ENCODE measurements at places on chromosomes 2 and 18.
A peak's percentile ranks its signal among the peaks of the same experiment; 100 is the strongest.

- DNase-seq: no peak
These were observed 37.1 kb downstream of the ICOS start for GRCh38 chr2:203973676-203974075.

- no peak for DNase-seq
These were observed 43.4 kb downstream of the MRO start for GRCh38 chr18:50776383-50776782.

DNA sequence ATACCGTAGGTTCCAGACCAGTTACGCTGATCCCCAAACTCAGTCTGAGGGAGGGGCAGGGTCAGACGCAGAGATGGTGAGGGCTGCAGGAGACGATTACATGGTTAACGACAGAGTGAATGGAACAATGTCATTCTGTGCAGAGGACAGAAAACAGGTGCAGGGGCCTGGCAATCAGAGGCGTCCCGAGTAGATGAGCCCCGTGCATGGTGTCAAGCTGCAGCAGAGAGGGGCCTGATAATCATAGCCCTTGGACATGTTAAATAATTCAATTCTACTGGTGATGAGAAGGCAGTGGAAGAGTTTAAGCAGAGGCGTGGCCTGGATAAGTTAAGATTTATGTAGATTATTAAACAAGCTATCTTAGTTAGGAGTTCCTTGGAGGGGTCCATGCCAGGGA lies 178.6 kb downstream of the MYT1L start:
- DNase-seq: no peak

- no peak for DNase-seq
These were observed 6.2 kb downstream of the ALS2 start for GRCh38 chr2:201774546-201774945.

DNA sequence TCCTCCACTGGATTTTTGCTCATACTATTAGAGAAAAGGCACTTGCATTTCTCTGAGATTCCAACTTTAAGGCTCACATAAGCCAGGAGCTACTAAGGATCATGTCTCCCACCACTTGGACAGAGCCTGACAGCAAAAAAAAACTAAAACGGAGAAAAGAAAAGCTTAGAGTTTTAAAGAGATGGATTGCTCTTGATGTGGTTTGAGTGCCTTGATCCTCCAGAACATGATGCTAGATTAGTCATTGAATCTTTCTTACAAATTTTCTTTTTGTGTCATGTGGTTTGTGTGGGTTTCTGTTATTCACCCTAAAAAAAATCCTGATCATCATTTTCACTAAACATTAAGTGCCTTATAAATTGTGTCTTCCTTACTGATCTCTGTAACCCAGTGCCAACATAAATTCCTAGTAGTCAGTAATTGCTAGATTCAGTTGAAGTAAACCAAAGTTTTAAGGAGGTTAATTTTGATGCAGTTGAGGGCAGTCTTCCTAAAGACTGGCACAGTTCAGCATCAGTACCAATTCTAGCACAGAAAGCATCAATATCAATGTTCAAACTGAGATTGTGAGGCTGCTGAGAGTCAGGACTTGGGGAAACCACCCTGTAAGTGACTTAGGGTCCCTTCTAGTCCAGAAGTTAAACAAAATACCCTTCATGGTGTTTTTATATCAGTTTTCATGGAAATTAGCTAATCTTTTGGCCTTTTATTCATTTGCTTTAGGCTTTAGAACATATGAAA lies 206.3 kb downstream of the RAD51AP2 start:
- DNase-seq: no peak

GRCh38 chr2:178553047-178553446 lies 72.8 kb downstream of the PLEKHA3 start:
- DNase-seq: no peak

DNA sequence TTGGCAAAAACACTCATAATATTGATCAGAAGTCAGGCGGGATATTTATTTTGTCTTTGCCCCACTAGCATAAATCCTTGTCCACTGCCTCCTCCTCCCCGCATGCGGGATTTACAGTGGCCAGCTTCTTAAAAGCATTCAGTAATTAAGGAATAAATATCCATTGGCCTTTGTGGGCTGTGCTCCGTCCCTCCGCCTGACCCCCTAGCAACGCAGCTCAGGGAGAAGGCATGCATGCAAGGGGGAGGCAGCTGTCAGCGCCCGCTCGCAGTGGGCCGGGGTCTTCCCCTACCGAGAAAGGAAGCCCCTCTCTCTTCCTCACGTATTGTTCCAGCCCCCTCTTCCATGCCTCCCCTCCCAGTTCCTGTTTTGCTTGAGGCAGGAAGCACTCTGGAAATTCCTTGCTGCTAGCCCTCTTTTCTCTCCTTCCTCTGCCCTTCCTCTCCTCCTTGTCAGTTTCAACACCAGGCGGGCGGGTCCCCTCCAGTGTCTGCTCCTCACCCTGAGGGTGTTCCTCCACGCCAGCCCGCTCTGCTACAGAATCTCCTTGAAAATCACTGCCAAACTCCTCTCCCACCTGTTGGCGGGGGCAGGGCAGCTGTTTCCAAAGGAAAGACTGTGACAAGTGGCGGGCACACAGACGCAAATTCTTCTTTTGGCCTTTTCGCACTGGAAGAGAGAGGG lies 60.1 kb downstream of the GBX2 start:
- no peak for DNase-seq

DNA sequence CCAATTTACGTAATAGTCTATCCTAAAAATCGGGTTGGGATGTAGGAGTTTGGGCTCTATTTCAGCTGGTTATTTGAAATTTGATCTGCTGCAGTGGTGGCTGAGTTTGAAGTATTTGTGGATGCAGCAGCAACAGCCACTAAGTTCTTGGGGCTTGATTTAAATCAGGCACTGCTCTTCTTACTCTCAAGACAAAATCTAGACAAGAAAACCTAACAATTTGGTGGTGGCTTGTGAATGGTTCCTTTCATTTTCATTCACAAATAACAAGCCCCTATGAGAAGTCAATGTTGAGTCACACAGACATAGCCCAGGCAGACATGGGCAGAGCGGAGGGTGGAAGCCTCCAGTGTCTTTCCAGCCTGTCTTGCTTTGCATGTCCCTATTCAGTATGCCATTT lies 199.3 kb downstream of the LTBP1 start:
- no peak for DNase-seq

DNA sequence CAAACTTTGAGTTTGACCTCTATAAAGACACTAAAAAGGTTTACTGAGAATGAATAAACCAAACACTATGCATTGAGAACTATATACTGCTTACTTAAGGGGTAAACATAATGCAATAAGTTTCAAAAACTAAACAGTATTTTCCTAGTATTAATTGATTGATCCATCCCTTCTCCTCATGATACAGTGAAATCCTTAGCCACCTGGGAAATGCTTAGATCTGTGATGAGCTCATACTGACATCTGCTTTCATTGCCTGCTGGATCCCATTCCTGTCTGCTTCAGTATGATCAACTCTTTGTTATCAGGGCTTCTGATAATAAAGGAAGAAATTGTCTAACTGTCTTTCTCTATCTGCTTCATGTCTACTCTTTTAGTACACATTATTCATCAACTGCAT lies 74.9 kb upstream of the UBE2E3 start:
- DNase-seq: no peak

GRCh38 chr18:58045242-58046092 lies 1.4 kb downstream of the NEDD4L start:
- peak; percentile 26 for DNase-seq

DNA sequence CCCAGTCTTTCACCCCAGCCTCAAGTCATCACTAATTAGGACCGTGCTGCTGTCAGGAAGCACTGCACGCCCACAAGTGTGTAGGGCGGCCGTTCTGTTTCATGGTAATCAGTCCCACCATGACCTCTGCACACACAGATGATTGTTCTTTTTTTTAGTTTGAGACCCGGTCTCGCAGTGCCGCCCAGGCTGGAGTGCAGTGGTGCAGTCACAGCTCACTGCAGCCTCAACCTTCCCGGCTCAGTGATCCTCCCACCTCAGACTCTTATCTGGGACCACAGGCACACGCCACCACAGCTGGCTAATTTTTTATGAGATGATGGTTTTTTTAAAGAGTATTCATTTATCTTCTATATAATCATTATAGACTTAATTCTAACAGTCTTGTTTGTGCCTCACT lies 1.8 kb upstream of the IAH1 start:
- DNase-seq: no peak

DNA sequence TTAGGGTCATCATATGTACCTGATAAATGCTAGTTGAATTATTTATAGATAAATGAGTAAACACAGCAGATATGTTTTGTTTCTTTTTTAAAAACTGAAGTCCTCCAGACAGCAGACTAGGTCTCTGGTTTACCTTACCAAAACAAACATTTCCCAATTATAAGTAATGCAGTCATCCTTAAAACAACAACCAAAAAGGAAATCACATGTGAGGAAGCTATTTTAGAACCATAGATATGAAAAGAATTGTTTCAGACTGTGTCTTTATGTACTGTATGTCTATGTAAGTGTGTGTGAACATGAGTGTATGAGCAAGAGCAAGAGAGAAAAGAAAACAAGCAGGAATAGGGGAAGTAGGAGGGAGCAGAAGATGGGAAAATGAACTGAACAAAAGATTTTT lies 441.0 kb downstream of the CPS1 start:
- no peak for DNase-seq
